Renal cortical epithelial cell (primary cell): ENCODE measurements at places on chromosomes 1 and 21. TPM values are rescaled to one million over a fixed set of nuclear protein-coding genes. Genes with fewer than 3 reads are reported as not detected.
A peak's percentile ranks its signal among the peaks of the same experiment; 100 is the strongest.

- DNase-seq = peak; percentile 57
Observed at GRCh38 chr1:168391851-168392681, 111.4 kb downstream of the TBX19 start.

GRCh38 chr1:234975941-234976860, 152.4 kb downstream of the TOMM20 start:
- DNase-seq = no peak

DNA sequence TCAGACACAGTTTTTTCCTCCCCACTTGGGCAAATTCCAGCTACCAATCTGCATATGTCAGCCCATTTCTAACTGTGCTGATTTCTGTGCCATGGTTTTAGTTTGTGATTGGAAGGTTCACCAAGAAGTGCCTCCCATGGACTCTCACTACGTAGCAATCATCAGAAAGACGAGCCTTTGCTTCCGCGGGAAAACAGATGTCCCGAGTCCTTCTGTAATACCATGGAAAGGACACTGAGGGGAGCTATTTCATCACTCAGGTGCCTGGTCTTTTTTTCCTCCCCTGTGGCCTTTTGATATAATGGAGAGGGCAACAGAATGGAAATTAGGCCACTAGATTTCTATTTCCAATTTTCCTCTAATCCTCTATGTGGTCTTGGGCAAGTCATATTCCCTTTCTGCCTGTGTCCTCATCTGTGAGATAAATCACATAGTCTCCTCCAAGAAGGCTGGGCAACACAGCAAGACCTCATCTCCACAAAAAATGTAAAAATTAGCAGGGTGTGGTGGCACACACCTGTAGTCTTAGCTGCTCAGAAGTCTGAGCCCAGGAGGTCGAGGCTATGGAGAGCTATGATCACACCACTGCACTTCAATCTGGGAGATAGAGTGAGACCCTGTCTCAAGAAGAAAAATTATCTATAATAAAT, 24.8 kb downstream of the LEMD1 start:
- peak; percentile 48 for DNase-seq

DNA sequence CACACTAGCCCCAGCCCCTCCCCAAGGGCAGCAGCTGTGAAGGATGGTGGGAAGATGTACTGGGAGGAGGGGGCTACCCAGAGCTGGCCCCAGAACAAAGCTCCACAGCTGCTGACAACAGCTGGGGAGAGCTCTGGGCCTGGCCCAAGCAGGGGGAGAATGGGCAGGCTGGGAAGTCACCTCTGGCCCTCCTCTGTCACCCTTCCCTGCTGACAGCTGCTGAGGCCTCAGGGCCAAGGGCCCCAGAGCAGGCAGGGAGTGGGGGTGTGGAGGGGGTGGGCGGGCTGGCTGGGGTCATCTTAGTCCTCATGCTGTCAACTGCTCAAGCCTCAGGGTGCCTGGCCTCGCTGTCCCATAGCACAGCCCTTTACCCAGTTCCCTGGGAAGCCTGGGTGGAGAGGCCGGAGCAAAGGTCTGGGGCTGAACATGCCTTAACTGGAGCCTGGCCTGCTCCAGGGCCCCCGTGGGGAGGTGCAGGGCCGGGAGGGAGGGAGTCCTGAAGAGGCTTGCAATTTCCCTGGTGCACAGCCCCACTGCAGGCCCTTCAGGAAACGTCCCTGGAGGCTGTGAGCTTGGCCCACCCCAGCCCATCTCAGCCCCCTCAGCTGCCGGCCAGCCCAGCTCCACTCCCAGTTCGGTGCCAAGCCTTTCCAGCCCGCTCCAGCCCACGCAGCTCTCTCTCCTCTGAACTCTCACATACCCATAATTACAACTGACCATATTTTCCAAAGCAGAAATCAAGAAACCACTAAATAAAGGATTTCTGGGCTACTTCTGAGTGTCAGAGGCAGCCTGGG, 25.7 kb downstream of the HSPG2 start:
- no peak for DNase-seq

- no peak for DNase-seq
Observed at GRCh38 chr21:24375201-24375600, 1232.1 kb downstream of the MRPL39 start.

DNA sequence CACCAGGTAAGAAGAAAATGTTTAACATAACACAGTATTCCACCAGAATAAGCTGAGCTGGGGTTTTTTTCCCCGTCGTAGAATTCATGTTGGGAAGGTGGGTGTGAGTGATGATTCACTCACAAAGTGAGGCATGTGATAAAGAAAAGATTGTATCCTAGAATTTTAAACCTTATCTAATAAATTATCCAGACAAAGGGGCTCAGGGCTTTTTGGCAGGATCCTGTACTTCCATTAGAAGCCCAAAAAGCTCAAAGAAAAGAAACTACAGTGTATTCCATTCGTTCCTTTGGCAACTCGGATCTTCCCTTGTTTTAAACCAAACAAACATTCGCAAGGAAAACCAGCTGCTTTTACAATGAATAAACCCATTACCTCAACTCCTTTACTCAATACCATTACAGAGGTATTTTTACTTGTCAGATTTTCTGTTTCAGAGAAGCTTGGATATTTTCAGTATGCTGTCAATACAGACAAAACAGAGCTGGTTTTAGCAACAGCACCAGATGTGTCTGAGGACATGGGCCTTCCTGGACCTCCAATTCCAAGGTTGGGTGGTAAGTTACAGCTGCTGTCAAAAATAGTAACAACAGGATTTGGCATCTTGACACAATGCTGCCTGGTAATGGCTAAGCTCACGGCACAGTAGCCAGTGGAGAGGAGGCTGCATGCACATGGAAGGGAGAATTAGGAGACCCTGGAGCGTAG, 159.9 kb upstream of the RUNX1 start:
- DNase-seq = no peak

DNA sequence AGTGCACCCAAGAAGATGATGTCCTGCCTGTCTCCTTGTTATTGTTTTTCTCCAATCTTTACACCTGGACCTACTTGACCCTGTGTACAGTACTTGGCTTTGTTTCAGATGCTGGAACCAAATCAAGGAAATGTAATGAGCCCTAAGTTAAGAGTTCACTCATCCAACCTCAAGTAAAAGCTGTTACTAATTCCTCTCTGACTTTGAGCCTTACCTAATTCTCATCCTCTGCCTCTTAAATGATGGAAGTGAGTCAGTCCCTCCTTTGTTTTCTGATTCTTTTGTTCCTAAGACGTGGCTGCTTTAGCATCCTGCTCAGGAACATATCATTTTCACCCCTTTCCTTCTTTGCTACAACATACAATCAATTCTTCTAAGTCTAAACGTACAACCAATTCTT, 15.3 kb upstream of the PLA2G4A start:
- DNase-seq = peak; percentile 9

DNA sequence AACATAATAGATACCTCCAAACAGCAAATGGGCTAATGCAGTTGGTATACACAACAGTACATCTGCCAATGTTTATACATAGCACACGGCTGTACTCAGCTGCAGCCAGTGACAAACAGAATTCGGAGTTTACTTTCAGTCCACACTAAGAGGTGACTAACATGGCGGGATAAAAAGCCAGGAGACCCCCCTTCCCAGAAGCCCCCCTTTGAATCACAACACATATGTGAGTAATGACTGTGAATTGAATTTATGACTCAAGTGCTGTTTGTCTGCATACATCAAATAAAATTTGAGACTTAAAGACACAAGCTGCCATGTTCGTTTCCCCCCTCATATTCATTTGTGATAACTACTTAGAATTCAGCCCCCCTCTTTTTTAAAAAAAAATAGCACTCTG, 113.2 kb downstream of the RUNX1 start:
- no peak for DNase-seq

GRCh38 chr21:10641107-10641506, 119.7 kb downstream of the TPTE start:
- no peak for DNase-seq

FTCD gene
- 0.30 and 0.35 TPM in 2 replicates for total RNA-seq

CELA2A gene
- total RNA-seq = not detected in 2 replicates

OR14K1 gene
- total RNA-seq = not detected in 2 replicates

NEK2 gene
- 0.85 and 15.1 TPM in 2 replicates for total RNA-seq

CELA3A gene
- not detected in 2 replicates for total RNA-seq

CIART gene
- 2.4 and 3.6 TPM in 2 replicates for total RNA-seq
